CD14-positive monocyte (primary cell): ENCODE measurements at places on chromosomes 5 and 9.

- DNase-seq, result no peak
Observed at GRCh38 chr9:126361810-126362238, 35.2 kb downstream of the MVB12B start.

GRCh38 chr5:1772634-1773033 is 27.0 kb downstream of the MRPL36 start:
- no peak for DNase-seq

GRCh38 chr9:1044643-1045042 is 5.5 kb upstream of the DMRT2 start:
- no peak for DNase-seq

DNA sequence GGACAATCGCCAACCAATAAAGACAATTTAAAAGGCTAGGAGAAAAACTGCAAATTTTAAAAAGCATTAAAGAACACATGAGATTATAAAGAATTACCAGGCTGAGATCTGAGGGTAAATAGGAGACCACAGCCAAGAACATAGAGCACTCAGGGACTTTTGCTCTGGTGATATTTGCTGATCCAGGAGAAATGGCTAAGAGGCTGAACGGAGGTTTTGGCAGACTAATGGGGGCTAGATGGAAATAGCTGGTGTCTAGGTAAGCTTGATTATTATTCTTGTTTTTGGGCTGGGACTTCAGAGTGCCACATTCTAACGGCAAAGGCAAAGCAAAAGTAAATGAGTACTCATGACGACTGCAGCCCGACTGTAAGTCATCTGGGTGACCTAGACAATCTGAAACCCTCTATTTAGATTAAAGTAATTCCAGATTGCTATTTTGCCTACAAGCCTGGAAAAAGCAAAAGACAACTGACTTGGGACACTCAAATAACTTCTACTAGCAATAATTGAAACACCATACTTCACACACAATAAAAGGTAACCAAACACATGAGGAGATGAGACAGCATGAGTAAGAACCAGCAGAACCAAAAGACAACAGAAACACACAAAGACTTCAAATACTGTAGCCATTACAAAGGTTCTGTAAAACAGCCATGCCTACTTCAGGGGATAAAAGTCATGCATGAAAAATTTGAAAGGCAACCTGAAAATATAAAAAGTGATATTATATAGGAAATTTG is 68.8 kb downstream of the JAKMIP2 start:
- no peak for DNase-seq

- DNase-seq, result peak; percentile 18
Observed at GRCh38 chr9:35110327-35110761, 5.3 kb downstream of the ATOSB start.

DNA sequence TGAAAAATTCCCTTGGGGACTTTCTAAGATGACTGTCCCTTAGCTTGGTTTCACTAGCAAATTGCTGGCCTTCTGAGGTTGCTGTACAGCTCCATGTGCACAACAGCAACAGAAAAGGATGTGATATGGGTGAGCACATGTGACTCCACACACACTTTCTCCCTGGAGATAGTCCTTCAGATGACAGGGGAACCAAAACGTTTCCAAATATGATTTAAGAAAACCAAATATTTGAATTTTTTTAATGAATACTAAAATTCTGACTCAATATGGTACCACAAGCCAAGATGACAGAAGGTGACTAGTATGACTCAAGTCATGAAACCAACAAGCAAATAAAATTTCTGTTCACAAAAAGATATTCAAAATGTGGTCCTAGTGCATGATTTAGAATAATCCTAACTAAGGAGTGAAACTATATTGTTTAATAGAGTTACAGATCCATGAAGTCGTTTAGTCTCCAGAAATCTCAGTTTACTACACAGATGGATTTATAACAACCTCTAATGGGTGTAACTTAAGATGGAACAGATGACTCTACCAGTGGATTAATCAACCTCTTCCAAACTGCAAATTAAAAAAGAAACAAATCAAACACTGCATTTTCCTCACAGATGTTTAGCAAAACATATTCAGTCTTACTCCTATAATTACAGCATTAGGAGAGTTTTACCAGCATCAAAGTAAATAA is 144.8 kb upstream of the PIK3R1 start:
- DNase-seq, result peak; percentile 30

- no peak for DNase-seq
Observed at GRCh38 chr5:141958113-141958512, at the start of gene PCDH12. TSS of gene PCDH12 (minus strand) at chr5:141958202. CDS start at chr5:141957851, 351 bp downstream.

DNA sequence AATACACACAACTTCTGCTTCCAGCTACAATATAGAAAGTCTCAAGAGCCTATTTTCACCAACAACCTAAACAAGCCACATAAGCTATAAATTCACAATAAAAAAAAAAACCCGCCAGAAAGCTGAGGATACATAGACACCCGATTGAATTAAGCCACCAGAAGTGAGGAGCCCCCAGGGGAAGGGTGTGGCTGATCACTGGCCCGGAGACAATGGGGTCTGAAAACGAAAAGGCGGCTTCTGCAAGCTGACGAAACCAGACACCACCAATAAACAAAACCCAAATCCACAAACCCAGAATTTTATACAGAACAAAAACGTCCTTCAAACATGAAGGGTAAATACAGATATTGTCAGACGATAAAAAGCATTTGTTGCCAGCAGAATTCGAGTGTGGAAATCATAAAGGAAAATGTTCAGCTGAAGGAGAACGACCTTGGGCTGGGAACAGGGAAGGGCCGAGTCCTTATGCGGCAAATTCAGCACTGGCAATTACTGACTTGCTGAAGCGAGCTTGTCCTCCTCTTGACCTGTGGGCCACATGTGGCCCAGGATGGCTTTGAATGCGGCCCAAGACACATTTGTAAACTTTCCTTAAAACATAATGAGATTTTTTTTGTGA is 39.6 kb upstream of the CEP72 start:
- DNase-seq, result no peak

DNA sequence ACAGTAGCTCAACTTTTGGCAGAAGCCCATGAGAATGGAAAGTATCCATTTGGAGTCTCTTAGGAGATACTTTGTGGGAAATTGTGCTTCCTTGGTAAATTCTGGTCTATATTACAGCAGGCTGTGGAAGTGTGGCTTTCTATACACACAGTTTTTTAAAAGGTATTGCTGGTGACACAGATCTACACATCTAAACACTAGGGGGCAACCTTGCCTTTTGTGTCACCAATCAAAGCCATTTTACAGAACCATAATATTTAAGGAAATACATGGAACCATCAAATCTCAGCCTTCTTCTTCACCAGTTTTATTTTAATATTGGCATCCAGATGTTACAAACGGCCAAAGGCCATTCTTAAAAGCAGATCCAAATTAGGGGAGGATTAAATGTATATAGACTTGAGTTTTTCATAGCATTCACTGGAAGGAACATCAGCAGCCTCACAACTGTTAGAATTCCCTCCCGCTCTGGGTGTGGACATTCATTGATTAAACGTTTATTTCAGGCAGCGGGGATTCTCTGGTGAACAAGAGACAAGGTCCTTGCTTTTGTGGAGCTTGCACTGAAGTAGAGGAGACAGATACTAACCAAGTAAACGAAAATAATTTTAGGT is 132.4 kb upstream of the EPB41L4A start:
- peak; percentile 54 for DNase-seq

GRCh38 chr9:97813072-97813471 is 40.0 kb upstream of the FOXE1 start:
- no peak for DNase-seq

GRCh38 chr9:125484350-125485282 is 222.4 kb downstream of the MAPKAP1 start:
- no peak for DNase-seq

- no peak for DNase-seq
Observed at GRCh38 chr5:95715799-95716461, 15.2 kb upstream of the RHOBTB3 start.

GRCh38 chr5:16586556-16586955 is 30.2 kb downstream of the RETREG1 start:
- DNase-seq, result no peak
